Activated naive CD4-positive, alpha-beta T cell treated with anti-CD3 and anti-CD28 coated beads, Interleukin-2, amount 50 U/mL, for 16 hours (primary cell): ENCODE measurements at places on chromosomes 1 and 21.
A peak's percentile ranks its signal among the peaks of the same experiment; 100 is the strongest.

DNA sequence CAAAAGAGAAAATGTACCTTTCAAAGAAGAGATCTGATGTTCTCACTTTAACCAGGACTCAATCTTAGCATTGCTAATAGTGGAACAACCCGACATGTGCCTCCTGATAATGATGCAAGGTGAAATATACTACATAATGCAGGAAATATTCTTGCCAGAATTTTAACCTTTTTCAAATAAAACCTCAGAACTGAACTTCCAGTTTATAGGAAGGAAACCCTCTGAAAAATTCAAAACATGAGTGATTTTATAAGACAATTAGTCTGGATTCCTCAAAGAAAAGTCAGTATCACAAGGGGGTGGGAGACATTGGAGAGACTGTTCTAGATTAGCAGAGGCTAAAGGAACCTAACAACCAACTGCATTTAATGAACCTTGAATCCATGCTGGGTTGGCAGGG is 18.1 kb downstream of the AHCYL1 start:
- DNase-seq, result no peak

GRCh38 chr1:64176659-64177058 is 26.8 kb upstream of the UBE2U start:
- no peak for DNase-seq

DNA sequence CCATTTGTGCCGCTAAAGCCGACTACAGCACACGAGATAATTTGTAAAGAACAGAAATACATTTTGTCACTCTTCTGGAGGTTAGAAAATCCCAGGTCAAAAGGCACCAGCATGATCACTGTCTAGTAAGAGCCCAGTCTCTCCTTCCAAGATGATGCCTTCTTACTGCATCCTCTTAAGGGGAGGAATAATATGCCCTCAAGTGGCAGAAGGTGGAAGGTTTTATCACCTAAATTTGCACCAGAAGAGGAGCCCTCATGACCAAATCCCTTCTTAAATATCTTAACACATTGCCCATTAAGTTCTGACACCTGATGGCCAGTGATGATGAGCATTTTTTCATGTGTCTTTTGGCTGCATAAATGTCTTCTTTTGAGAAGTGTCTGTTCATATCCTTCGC is 326.7 kb upstream of the RGS18 start:
- no peak for DNase-seq

DNA sequence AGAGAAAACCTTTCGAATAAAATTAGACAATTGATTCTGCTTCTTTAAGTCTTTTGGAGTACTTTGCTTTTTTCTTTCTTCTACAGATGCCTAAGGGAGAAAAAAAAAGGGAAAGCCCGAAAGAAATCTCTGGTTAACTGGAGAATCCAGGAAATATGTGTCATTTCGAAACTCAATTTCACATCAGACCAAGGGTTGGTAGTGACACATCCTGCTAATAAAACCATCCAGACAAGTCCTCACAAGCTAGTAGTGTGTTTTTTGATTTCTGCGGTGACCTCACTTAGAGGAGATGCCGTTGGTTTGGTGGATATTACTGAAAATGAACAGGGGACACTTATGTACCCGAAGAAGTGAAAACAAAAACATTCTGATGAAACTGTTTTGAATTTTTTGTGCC is 726.5 kb upstream of the ADAMTS5 start:
- DNase-seq, result no peak

DNA sequence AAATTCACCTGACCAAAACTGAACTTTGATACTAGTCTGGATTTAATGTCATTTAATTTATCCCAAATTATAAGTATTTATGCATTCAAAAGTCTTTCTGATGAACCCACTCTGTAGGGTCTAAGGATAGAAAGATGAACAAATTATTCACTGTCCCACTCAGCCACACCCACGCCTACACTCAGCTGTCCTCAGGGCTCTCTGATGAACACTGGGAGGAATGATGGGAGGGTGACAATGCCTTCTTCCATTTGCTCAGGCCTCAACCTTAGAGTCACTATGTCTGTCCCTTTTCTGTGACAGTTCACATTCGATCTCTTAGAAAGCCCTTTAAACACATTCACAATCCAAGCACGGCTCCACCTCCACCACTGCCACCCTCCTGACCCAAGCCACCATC is 41.8 kb downstream of the KCNJ6 start:
- DNase-seq, result no peak

GRCh38 chr21:45992301-45993209 is 11.0 kb downstream of the COL6A1 start:
- DNase-seq, result no peak

DNA sequence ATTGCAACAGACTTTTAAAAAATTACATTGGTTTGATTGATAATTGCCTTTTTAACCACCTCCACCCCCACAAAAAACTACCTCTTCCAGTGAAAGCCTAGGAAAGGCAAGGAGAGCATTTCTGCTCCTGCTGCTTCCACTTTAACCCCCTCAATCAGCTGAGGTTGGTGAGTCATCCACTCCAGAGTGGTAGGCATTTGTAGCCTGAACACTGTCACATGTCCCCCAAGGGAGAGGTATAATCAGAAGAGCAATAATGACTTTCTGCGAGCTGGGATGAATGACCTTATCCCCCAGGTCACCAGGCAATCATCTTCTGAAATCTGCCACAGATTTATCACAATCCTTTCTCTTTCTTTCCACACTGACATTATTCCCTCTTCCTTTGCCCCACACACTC is 126.6 kb upstream of the CAMK1G start:
- no peak for DNase-seq

DNA sequence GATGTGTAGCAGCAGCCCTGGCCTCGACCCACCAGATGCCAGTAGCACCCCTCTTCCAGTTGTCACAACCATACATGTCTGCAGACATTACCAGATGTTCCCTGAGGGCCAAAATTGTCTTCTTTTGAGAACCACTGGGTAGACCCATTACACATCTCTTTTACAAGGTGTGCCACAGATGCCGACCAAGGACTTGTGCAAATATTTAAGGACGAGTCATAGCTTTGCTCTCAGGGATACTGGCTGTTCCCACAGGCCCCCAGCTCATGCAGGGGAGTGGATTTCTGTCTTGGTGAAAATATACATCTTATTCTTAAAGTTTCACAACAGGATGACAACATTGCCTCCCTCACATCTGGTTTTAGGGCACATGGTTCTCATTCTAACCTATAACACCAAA is 59.4 kb upstream of the ZBTB18 start:
- DNase-seq, result no peak

GRCh38 chr1:29094954-29095353 is 28.7 kb downstream of the TMEM200B start:
- no peak for DNase-seq

GRCh38 chr1:56302878-56303277 is 276.5 kb downstream of the PLPP3 start:
- no peak for DNase-seq

DNA sequence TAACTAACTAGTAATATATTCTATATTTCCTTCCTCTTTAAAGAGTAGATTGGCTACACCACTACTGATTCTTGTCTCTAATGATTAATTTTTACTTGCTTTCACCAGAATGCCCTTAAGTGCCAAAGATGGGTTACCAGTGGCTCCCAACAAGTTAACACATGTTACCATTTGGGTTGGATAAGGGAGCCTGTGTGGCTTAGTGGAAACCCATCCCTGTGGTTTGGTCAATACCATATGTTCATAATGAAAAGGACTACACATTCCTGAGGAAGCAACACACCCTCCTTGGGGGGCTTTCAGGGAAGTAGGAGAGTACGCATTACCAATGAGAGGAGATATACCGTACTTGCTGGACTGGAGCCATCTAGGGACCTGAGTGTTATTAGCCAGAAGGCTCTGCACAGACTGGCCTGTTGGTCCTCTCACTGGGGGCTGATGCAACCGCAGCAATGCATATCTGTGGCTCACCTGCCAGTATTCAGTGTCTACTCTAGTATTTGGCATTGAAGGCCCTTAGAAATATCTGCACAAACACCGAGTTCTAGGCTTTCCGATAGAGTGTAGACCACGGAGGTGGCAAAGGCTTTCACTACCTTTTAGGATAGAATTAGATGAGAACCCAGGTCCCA is 29.3 kb upstream of the PLXNA2 start:
- no peak for DNase-seq

DNA sequence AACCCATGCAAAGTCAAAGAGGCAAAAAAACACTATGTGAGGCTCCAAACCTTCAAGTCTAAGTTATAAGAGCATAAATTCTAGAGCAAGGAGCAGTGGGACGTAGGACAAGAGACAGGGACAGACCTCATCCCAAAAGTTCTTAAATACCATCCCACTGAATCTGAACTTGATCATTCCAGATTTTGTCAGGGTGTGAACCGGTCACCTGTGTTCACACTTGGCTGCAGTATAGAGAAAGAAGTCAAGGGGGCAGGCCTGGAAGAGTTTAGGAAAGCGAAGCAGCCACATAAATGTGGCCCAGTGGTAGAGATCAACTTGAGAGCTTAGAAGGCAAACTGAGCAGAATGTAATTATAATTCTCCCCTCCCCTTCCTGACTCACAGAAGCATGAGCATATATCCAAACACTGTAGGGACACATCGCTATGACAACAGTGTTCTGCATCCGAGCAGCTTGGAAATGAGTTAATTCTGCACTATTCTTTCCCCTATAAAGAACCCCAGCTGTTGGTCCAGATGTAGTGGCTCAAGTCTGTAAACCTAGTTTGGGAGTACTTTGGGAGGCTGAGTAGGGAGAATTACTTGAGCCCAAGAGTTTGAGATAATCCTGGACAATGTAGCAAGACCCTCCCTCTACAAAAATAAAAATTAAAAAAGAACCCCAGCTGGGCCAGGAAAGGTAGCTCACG is 2.7 kb downstream of the AKR7A2 start:
- DNase-seq, result no peak

DNA sequence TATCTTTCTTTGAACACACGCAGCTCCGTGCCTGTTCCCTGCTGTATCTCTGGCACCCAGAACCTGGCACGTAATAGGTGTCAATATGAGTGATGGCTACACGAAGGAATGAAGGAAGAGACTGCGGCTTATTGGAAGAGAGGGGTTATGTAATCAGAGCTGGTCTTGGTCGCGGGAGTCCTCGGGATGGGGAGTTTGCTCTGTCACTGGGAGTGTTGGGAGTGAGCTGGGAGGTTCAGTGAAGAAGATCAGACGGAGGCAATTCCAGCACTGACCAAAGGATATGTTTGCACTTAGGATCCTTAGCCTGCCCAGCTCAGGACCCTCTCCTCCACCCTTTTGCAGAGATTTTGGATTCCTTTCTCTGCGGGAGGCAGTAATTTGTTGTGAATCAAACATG is 709.1 kb downstream of the PTPRU start:
- DNase-seq, result no peak

GRCh38 chr1:88647249-88647645 is 36.8 kb upstream of the PKN2 start:
- DNase-seq, result no peak

DNA sequence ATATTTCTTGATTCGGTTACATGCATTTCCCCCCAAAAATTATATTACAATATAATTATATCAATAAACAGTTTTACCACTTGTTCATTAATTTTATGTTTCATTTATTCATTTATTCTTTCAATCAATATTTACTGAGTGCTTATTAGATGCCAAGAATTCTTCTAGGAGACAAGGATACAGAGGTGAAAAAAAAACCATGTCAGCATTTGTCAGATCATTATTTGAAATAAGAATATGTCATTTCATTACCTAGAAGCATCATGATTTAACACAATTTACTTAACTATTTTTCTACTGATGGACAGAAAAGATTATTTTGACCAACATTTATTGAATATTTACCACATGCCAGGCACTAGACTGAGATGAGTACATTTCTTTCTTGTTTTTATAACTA is 512.7 kb downstream of the LMO4 start:
- DNase-seq, result no peak

- no peak for DNase-seq
Observed at GRCh38 chr1:155026154-155026553, 7.4 kb downstream of the DCST2 start.

- no peak for DNase-seq
Observed at GRCh38 chr1:43853161-43853921, 80.3 kb upstream of the ARTN start.

DNA sequence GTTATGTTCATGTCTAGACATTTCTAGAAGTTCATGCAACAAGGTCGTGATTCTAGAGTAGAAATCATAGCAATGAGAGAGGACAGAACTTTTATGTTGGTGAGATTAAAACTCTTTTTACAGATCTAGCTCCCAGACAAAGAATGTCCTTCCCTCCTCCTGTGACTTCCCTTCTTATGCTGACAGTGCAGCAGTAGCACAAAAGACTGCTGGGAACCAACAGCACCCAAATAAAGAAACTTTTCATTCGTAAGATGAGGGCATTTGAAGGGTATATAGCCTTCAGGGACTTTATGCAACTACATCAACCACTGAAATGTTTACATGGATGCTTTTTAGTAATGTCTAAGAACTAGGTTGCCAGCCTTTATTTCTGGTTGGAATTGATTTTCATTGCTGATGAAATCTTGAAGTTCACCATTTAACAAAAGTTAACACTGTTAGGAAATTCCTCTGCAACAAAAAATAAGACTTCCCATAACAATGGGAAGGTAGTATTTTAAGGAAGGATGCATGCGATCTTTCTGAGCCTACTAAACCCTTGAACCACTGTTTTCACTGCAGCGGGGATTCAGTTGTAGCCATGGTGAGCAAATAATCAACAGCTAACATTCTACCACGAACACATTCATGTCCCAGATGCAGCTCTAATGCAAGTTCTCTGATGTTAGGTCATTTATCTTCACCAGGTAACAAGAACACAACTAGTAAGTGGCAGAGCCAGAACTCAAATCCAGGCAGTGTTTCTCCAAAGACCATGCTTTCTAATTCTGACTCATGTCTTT is 672.8 kb downstream of the PTPRC start:
- no peak for DNase-seq

DNA sequence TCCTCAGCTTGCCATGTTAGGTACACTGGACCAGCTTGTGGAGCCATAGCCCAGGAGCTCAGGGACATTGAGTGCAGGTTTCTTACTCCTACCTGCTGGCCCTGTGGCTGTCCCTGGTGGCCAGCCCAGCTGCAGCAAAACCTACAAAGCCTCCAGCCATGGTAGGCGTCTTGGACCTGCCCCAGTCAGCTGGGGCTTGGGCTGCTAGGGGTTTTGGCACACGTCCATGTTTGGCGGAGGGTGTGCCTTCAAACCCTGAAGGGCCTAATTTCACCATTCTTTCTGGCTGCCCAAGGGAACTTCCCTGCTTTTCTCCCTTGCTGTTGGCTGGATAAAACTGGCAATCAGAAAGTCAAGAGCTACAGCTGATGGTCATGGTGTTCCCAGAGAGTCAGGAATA is 25.4 kb downstream of the HMGCS2 start:
- DNase-seq, result no peak

- DNase-seq, result no peak
Observed at GRCh38 chr1:112298558-112298957, 97.5 kb upstream of the CTTNBP2NL start.

DNA sequence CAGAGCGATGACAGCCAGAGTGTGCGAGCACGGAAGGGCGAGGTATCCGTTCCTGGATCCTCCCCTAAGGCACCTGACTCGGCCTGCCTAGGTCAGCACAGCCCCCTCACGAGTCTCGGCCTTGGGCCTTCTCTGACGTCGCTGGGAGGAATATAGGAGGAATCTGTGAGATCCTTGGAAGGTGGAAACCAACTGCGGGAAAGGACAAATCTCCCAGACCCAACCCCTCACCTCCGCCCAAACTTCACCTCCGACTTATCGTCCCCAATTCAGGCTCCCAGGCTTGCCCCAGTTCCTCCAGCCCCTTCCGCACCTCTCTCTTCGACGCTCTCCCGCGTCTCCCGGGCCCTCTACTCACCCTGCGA is 494 bp downstream of the APH1A start:
- peak; percentile 27 for DNase-seq

- DNase-seq, result no peak
Observed at GRCh38 chr1:33082575-33083108, 1.7 kb downstream of the AZIN2 start.
